Activated T-cell treated with anti-CD3 and anti-CD28 coated beads for 24 hours (primary cell): ENCODE measurements at places on chromosomes 16 and 17.

- no peak for DNase-seq
Observed at GRCh38 chr16:88628512-88628974, 9.8 kb upstream of the IL17C start.

GRCh38 chr17:63973930-63974593 is 1.3 kb upstream of the SCN4A start:
- no peak for DNase-seq

DNA sequence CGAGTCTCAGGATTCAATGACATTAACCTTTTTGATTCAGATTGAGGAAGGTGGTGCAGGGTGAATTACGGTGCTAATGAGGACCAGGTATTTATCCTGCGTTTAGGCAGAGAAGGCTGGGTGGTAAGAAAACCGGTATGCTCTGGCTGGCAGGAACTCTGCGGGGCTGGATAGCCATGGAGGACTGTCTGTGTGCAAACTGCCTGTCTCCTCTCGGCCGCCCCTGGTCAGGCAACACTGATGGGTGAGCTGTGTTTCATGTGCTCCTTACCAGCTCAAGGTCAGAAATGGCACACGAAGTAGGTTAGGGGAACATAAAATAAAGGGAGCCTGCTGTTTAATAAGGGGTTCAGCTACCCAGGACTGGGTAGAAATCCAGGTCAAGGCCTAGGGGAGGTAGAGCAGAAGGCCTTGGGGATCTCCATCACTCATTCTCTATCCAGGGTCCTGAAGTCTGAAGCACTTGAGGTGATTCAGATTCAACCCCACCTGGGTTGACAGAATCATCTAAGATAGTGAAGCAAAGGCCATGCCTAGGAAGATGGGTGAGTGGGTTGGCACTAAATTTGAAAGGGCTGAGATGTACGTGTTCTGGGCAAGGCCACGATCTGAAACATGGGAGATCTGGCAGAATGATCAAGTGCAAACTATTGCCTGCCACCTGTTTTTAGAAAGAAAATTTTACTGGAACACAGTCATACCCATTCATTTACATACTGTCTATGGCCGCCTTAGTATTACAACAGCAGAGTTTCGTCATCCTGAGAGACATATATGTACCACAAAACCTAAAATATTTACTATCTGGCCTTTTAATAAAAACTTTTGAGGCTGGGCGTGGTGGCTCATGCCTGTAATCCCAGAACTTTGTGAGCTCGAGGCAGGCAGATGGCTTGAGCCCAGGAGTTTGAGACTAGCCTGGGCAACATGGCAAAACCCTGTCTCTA is 292.5 kb downstream of the XYLT1 start:
- no peak for DNase-seq

- DNase-seq, result no peak
Observed at GRCh38 chr16:1492082-1492922, 858 bp upstream of the TELO2 start.

DNA sequence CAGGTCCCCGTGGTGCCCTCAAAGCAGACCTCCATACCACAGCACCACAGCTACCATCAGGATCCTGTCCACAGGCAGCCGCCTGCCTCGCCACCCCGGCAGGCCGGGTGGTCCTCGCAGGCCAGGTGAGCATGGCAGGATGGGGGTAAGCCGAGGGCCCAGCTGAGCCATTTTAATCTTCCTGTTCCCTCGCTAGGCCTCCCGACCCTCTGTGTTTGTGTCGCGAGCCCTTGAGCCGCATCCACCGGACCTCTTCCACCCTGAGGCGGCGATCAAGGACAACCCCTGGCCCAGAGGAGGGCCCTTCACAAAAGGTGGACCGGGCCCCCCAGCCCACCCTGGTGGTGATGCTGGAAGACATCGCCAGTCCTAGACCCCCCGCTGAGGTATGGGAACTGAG is 2.0 kb downstream of the PRR14 start:
- no peak for DNase-seq

GRCh38 chr16:4339909-4340308 is 11.2 kb downstream of the PAM16 start:
- no peak for DNase-seq

GRCh38 chr17:38315497-38315896 is 18.5 kb downstream of the MRPL45 start:
- DNase-seq, result no peak

GRCh38 chr16:57647136-57647875 is 18.9 kb downstream of the ADGRG1 start:
- DNase-seq, result no peak

GRCh38 chr17:49497148-49498028 is 2.3 kb downstream of the NGFR start:
- no peak for DNase-seq

GRCh38 chr17:80908776-80909175 is 82.9 kb upstream of the CHMP6 start:
- DNase-seq, result no peak

- no peak for DNase-seq
Observed at GRCh38 chr17:44540246-44541084, 16.8 kb upstream of the FZD2 start.

DNA sequence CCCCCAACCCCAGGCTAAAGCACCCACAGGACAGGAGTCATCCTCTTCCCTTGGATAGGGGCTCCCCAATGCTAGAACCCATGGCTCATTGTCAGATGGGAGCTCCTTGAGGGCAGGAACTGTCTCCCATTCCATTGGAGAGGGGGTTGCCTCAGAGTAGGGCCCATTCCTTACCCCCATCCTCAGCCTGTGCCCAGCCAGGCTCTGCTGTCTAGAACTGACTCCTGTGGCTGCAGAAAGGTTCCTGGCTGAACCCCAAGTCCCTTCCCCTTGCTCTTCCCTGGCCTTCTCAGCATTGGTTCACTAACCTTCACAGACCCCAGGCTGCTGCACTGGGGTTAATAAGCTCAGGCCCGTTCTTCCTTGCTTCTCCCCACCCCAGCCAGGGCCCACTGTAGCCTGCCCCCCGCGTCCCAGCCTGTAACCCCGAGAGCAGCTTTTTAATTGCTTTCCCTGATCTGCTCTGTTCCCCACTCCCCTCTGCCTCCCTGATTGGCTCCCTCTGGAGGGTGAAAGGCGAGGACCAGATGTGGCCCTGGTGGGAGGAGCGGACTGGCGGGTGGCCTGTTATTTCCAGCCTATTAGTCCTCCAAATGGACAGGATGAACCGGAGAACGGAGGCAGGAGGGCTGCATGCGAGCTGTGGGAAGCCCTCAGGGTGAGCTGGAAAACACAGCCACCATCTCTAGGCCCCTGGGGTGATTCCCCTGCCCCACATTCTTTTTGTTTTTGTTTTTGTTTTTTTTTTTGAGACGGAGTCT is 6.0 kb upstream of the GFAP start:
- DNase-seq, result no peak

DNA sequence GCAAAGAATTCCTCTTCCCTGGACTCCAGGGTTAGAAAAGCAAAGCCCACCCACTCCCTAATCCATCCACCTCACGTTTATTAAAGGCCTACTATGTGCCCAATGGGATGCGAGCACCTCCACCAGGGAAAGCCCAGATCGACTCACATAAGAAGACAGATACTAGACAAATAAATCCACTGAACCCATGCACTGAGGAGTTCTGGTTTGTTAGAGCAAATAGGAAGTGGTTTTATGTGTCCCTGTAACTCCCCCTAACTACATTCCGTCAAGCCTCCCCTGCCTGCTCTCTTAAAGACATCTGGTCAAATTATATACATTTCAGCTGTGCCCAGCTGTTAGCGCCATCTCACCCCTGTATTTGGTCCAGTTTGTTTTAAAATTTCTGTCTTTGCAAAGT is 218.5 kb upstream of the RPL38 start:
- no peak for DNase-seq

DNA sequence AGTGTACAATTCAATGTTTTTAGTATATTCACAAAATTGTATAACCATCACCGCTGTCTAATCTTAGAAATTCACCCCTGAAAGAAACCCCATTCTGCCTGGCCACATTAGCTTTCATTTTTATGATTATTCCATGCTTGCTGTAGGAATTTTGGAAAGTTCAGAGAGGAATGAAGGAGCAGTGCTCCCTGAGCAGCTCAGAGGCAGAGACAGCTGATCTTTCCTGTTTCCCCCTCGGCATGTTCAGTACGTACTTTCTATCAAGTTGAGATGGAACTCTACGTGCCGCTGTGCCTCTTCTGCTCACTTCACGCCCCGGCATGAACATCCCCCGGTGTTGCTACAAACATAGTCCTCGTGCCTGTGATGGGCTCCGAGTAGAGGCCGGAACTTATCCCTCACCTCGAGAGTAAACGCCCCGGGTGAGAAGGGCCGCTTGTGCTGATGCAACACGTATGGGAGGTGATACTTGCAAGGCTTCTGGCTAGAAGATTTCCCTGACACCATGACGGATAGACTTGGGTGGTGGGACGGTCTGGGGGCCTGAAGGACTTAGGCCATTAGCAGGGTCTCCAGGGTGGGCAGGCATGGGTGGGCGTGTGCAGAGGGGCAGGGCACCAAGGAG is 79.2 kb upstream of the CIBAR2 start:
- no peak for DNase-seq
